ENCODE measurements at places on chromosomes 11 and 22.

DNA sequence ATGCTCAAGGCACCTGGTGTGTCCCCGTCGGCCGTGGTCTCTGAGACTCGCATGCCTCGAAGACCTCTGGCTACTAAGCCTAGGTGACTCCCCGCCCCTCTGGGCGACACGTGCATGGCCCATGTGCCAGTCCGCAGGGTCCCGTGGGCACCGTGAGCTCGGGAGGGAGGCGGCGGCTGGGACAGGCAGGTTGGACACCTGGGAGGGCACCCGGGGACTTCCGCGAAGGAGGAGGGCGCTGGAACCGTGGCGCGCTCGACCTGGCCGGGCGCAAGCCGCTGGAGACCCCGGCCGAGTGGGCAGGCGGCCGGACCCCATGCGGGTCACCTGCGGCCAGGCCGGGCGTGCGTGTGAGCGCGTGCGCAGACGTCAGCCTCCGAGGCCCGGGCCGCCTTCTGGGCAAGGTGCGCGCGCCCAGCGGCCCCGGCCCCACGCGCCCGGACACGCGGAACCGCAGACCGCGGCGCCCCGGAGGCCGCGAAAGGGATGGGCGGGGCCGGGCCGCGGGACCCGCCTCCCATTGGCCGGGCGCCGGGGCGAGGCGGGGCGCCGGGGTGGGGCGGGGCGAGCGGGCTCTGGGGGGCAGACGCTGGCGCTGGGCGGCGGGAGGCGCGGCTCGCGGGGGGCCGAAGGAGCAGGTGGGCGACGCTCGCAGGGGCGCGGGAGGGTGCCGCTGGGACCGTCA, 579 bp upstream of the RASD2 start:
- DNase-seq = peak; percentile 69

DNA sequence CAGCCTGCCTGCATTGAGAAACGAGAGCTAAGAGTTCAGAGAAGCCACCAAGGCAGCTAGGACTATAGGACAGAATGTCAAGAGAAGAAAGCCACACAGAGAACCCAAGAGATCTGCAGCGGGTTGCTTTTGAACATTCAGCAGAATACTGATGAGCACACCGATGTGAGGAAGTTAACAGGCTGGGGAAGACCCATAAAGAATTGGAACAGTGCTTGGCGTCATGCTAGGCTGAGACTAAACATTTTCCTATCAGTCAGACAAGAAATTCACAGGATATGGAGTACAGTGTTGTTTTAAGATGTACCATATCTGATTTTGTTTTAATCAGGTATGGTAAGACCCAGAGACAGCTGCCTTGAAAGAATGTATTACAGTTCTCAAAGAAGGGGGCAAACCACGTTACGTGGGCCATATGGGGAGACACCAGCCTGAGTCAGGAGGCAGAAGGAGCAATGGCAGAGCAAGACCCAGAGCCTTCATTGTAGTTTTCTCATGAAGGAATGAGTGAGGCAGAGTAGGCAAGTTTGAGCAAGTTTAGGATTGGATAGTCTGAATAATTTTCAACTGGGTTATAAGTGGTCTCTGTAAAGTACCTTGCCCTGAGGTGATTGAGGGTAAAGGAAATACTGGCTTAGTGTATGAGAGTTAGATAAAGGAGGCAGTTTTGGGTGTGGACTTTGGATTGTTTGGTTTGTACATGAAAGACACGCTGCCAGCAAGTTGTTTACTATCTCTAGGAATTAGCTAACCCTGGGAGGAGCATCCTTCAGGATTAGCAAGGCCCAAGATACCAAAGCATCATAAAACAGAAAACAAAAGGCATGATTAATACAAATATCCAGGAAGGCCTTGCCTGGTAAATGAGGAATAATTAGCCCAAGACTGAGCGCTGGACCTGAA, 14.3 kb downstream of the LRRC75B start:
- no peak for DNase-seq

DNA sequence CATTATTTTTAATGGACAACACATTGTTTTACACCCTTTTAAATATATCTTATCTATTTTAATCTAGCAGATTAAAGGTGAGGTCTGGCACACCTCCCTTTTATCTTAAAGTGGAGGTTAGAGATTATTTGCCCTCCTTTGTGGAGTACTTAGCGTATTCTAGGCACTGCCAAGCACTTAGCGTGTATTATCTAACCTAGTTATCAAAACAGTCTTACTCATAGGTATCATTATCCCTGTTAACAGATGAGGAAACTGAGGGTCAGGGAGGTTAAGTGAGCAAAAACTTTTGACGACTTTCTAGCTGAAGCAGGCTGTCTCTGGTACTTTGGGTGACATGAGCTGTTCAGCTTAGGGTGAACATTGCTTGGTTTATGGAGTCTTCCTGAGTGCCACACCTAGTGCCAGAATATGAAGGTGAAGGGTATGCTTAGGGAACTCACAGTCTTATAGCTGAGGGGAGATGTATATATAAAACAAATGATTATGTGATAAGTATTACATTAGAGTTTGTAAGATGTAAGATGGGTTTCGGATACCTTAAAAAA, 55.0 kb downstream of the ZNRF3 start:
- DNase-seq = no peak

GRCh38 chr11:131661132-131661531, 290.7 kb downstream of the NTM start:
- no peak for DNase-seq

DNA sequence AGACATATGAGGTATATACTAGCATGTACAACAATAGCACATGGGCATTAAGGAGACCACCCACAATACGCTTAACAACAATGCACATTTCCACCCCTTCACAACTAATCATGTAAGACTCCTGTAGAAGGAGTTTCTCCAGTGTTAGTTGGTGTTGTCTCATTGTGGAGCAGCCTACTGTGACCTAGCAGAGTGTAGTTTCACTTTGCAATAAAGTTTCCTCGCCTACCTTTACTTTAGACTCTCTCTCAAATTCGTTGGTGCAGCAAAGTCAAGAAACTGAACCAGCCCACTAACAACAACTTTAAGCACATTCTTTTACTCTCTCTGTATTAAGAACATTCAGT, 863.6 kb downstream of the FAM181B start:
- DNase-seq = no peak

- DNase-seq = no peak
Measured at GRCh38 chr22:39181356-39181755, 28.9 kb upstream of the CBX7 start.

DNA sequence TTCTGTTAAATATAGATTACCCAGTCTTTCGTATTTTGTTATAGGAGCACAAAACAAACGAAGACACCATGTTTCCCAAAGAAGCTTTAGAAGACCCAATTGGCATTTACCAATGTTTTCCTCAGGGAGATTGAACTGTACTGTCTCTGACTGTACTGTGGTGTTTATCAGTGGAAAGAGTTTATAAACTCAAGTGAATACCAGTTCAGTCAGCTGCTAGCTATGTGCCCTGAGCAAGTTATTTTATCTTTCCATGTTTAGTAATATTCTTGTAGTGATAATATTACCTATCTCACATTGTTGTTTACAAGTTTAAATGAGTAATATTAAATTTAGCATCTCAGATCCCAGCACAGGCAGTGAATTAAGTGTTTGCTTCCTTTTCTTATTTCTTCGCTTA, 773.2 kb downstream of the KCNA4 start:
- no peak for DNase-seq

- DNase-seq = no peak
Measured at GRCh38 chr22:31036671-31037550, 44.2 kb upstream of the SMTN start.

- DNase-seq = no peak
Measured at GRCh38 chr11:1654388-1655167, 25.0 kb downstream of the KRTAP5-5 start.

DNA sequence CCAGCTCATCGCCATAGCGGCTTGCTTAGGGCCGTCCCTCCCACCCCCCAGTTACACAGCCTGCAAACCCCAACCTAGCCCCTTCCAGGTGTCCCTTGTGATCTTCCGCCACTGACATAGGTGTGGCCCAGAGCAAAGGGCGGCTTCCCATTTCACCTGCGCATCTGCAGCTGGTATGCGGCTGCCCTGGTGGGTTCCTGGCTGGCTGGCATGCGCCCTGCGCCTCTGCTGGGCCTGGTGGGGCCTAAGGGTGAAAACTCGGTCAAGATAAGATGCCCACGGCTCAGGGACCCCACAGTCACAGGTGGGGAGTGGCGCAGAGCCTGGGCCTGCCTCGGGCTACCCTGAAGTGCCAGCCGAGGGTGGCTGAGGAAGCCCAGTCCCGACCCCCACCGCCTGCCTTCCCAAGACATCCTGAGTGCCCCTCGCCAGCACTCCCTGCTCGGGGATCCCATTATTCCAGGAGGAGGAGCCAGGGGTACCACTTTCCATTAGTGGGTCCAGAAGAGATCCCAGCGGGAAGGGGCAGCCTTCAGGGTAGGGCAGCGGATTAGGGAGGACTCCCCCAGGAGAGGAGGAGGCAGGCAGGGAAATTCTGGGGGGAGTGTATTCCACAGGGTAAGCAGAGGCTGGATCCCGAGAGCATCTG, 36.9 kb upstream of the KCNQ1OT1 start:
- no peak for DNase-seq

DNA sequence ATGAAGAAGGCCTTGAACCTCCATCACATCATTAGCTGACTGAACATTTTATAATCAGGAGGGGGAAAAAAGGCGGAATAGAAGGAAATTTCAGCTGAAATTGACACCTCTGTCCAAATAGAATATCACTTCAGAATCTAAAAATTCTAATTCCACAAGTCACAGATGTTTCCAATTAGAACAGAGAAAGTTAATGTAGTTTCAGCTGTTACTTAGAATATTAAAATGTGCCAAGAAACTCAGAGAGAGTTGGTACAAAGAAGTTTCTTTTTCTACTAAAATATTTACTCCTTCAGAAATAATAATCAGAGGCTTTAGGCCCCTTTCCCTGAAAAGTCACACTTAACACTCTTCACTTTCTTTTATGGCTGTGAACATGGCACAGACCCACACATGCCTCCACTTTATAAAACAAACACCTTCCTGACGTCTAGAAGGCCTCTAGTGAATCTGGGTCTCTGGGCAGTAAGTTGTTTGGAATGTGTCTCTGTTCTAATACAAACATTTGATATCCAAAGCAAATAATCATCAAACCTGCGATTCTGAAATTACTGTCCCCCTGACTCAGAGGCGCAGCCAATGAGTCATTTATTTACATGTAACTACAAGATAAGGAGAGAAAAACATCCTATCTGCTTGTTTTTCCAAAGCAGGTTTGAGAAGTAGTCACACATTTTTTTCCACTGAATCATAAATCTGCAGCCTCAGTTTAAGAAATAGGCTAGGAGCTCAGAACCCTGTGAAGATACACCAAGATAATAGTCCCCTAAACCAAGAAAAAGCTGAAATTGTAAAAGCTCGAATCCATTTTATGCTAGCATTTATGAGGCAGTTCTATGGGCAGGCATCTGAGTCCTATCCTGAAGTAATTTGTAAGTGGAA, 148.4 kb downstream of the ME3 start:
- no peak for DNase-seq

DNA sequence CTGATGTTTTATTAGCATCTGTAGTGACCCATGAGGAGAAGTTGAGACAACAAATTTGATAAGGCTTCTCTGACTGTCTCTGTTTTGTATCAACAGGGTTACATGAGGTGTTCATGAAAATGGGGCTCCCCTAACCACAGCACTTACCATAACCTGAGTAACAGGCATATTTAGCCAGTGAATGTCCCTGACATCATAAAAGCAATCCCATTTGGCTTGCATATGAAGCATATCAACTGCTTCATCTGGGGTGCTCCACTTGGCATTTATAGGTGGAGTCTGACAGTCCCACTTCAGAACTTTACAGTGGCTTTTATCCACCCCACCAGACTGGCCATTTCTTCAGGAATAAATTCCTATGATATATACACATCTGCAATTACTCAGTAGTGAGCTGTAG, 257.6 kb downstream of the LUZP2 start:
- DNase-seq = no peak

DNA sequence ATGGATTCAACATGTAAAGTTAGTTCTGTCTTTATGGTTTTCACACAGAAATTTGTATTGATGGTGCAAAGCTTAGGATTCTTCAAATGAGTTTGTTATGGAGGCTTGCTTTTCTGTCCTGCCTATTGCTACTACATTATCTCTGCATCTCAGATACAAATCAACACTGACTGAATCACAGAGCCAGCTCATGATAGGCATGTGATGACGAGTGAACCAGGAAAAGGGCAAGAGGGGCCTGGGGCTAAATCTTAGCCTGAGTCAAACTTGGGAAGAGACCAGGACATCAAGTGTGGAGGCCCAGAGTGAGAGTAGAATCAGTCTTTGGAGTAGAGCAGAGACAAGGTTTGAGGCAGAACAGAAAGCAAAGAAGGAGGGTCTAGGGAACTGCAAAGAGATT, 107.1 kb upstream of the CD44 start:
- DNase-seq = no peak

DNA sequence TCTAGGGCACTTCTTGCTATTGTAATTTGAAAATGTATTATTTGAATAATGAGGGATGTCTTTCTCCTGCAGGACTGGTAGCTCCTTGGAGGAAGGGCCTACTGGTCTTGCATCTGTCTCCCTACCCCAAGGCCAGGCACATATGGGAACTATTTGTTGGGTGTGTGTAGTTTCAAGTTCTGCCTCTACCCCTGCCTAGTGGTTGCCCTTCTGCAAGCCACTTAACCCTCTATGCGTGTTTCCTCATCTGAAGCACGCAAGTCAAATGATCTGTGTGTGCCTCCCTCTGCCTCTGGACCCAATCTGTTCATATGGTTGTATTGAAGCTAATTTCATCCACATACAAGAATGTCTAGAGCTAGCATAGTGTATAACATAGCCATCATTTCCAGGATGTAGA, 67.0 kb downstream of the WNT11 start:
- DNase-seq = no peak

GRCh38 chr11:35412285-35412684, 7.1 kb downstream of the SLC1A2 start:
- DNase-seq = no peak

- no peak for DNase-seq
Measured at GRCh38 chr11:11898648-11899047, 56.9 kb downstream of the USP47 start.

- no peak for DNase-seq
Measured at GRCh38 chr11:115663790-115664189, 159.6 kb upstream of the CADM1 start.

GRCh38 chr11:29173660-29174062, 843.2 kb downstream of the KCNA4 start:
- DNase-seq = no peak

- no peak for DNase-seq
Measured at GRCh38 chr11:95788921-95789505, 569 bp downstream of the FAM76B start.

DNA sequence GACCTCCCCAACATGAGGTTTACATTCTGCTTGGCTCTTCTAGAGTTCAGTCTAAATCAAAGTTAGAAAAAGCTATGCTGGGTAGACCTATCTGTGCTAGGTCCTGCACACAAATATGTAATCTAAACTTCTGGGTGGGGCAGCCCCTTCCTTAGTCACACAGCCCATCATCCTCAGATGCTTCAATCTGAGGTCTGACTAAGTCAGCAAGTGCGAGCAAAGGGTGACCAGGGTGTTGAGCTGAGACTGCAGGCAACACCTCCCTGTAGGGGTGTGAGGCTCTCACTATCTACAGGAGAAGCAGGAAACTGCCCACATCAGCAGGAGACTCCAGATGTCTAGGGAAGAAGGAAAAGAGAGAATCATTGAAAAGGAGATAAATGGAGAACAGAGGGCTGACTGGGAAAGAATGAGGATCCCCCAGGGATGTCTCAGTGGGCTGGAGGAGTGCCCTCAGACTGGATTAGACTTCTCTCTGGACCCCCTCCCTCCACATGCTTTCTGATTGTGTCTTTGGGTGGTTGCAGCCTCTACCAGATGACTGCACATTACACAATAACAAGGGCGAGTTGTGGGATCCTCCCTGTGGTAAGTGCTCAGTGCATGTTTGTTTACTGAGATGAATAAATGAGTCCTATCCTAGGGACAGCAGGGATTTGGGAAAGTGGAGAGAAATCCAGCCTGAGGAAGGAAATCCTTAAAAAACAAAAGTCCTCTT, 266.2 kb upstream of the PLET1 start:
- no peak for DNase-seq

Data from head of caudate nucleus (tissue), 42 donors.